Activated T-cell treated with anti-CD3 and anti-CD28 coated beads for 1 hour (primary cell): ENCODE measurements at places on chromosomes 5 and 9.

GRCh38 chr5:125411071-125411743, 664.8 kb upstream of the ZNF608 start:
- no peak for DNase-seq

- no peak for DNase-seq
Observed at GRCh38 chr9:109919736-109920408, 139.9 kb downstream of the PALM2AKAP2 start.

GRCh38 chr5:141523991-141524390, 35.1 kb downstream of the PCDHGC5 start:
- no peak for DNase-seq

DNA sequence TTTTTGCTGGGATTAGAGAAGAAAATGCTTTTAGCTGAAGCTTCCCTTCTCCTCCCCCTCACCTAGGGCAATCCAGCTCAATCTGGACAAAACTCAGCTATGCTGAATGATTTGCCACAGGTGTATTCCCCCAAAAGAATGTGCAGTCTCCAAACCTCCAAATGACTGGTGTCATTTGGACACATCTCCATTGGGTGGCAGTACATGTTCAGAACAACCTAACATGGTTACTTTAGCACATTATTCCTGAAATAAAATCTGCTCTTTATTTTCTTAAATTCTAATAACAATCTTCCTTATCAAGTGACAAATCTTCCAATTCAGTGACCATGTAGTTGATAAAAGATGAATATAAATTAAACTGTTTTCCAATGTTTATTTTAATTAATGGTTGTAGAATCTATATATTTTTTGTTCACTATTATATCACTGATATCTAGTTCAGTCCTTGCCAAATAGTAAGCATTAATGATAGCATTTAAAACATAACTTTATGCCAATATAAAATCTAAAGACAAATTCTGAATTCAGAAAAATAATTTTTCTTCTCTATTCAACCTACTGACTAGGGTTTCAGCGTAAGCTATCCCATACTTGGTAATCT, 61.3 kb upstream of the MOCS2 start:
- no peak for DNase-seq

DNA sequence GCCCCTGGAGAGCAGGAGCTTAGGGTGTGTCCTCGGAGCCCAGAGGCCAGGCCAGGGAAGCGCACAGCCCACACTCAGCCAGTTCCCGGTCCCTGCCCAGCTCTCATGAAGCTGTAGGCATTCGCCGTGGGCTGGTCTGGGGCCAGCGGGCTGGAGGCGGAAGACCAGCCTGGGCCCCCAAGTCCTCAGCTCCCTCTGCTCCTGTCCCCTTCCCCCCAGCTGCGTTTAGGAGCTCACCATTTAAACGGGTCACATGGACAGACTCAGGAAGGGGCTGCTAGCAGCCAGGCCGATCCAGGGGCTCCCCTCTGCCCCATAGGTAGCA, 17.4 kb downstream of the DNLZ start:
- DNase-seq, result no peak

DNA sequence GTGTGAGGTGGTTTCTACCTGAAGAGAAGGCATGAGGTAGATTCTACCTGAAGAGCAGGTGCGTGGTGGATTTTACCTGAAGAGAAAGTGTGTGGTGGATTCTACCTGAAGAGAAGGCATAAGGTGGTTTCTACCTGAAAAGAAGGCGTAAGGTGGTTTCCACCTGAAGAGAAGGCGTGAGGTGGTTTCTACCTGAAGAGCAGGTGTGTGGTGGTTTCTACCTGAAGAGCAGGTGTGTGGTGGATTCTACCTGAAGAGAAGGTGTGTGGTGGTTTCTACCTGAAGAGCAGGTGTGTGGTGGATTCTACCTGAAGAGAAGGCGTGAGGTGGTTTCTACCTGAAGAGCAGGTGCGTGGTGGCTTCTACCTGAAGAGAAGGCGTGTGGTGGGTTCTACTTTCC, 192.8 kb downstream of the MED10 start:
- DNase-seq, result no peak

GRCh38 chr9:20722221-20722620, 38.2 kb downstream of the FOCAD start:
- DNase-seq, result no peak

GRCh38 chr9:16057541-16057940, 504.7 kb downstream of the CCDC171 start:
- DNase-seq, result no peak

GRCh38 chr9:8365029-8365428, 565.5 kb upstream of the DMAC1 start:
- no peak for DNase-seq

- no peak for DNase-seq
Observed at GRCh38 chr5:7515284-7515914, 119.5 kb downstream of the ADCY2 start.

GRCh38 chr5:128920345-128921215, 44.7 kb upstream of the SLC27A6 start:
- no peak for DNase-seq

- no peak for DNase-seq
Observed at GRCh38 chr5:160029004-160029403, 20.1 kb downstream of the TTC1 start.

DNA sequence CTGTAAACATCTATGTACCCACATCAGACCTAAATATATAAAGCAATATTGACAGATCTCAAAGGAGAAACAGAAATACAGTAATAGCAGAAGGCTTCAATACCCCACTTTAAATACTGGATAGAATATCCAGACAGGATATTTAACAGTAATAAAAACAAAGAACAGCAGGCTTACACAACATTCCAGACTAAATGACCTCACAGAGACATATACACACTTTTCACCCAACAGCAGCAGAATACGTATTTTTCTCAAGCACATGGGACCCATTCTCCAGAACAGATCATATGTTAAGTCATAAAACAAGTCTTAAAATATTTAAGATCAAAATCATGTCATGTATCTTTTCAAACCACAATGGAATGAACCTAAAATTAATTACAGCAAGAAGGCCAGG, 76.8 kb downstream of the CAMSAP1 start:
- no peak for DNase-seq

GRCh38 chr5:133386662-133387061, 225.7 kb downstream of the FSTL4 start:
- no peak for DNase-seq

DNA sequence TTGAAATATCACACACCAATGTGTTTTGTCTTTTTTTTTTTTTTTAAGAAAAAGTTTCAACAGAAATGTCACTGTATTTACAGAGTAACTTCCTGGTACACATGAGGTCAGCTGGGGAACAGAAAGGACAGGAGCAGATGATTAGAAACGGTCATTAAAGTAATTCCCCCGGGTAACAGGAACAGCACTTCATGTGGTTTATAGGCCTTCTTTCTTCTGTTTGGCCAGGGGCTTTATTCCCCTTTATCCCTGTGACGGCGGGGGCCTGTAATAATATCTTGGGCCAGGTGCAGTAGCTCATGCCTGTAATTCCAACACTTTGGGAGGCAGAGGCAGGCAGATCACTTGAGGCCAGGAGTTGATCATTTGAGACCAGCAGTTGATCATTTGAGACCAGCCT, 30.5 kb upstream of the MSH3 start:
- no peak for DNase-seq

- no peak for DNase-seq
Observed at GRCh38 chr9:108412755-108413154, 443.0 kb downstream of the ACTL7B start.

- DNase-seq, result no peak
Observed at GRCh38 chr5:72691751-72692150, 124.7 kb upstream of the TNPO1 start.

- no peak for DNase-seq
Observed at GRCh38 chr9:113452113-113452605, 11.4 kb upstream of the RGS3 start.

- DNase-seq, result no peak
Observed at GRCh38 chr9:79555474-79556089, 16.2 kb upstream of the TLE4 start.
